ENCODE measurements at places on chromosomes 7 and 10.

DNA sequence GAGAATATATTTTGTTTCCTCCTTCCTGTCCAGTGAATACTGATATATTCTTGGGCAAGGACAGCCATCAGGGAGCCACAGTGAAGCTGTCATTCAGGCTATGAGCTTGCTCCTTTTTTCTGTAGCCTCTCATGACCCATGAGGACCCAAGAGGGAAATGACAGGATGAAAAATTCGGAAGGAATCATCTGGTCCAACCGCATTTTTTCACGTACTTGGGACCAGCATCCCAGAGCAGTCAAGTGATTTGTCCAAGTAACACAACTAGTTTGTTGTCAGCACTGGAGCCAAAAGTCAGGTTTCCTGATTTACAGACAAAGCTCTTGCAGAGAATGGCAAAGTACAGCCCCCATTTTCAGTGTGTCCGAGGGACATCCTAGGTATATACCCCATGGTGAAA lies 47.2 kb upstream of the AGBL3 start:
- DNase-seq, result no peak

GRCh38 chr10:60377042-60377352 lies 12.7 kb downstream of the ANK3 start:
- no peak for DNase-seq

- no peak for DNase-seq
Measured at GRCh38 chr7:26105236-26105635, 46.8 kb upstream of the NFE2L3 start.

GRCh38 chr10:36573246-36573645 lies 552.2 kb upstream of the ANKRD30A start:
- no peak for DNase-seq

DNA sequence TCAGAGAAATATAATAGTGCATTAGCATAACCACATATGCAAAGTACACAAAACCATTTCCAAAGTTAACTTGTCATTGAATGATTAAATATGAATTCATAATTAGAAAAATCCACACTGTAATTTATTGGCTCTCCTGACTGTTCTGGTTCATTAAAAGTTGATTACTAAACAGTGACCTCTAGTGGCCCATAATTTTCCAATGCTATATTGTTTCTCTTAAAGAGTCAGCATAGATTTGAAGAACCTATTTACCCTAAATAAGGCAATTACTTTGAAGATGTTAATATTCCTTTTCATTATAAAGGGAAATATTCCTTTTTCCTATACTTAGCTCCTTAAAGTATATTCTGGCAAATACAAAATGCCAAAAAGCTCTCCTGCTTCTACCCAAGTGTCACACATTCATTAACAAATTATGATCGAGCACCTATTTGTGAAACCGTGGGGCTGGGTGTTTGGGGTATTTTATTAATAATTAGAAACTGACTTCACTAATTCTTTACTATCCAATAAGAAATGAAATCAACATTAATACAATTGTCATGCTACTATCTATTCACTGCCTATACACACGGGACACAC lies 86.2 kb downstream of the HIBADH start:
- no peak for DNase-seq

GRCh38 chr7:93562936-93563335 lies 11.6 kb downstream of the CALCR start:
- no peak for DNase-seq

- no peak for DNase-seq
Measured at GRCh38 chr7:158030566-158030965, 557.1 kb downstream of the PTPRN2 start.

DNA sequence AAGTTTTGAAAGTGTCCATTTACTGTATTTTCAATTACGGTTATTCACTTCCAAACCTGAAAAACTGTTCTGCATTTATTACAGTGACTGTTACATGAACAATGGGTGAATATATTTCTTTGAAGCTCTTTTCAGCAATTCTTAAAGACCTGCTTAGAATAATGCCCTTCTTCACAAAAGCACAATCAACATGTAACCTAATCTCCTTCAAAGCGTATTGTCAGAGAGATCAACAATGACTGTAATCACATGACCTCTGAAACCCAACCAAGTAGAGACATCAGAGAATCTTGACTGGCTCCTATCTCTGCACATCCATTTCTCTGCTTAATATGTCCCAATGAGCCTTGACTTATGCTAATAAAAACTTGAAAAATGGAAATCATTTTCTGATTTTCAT lies 126.7 kb downstream of the NRCAM start:
- DNase-seq, result no peak

DNA sequence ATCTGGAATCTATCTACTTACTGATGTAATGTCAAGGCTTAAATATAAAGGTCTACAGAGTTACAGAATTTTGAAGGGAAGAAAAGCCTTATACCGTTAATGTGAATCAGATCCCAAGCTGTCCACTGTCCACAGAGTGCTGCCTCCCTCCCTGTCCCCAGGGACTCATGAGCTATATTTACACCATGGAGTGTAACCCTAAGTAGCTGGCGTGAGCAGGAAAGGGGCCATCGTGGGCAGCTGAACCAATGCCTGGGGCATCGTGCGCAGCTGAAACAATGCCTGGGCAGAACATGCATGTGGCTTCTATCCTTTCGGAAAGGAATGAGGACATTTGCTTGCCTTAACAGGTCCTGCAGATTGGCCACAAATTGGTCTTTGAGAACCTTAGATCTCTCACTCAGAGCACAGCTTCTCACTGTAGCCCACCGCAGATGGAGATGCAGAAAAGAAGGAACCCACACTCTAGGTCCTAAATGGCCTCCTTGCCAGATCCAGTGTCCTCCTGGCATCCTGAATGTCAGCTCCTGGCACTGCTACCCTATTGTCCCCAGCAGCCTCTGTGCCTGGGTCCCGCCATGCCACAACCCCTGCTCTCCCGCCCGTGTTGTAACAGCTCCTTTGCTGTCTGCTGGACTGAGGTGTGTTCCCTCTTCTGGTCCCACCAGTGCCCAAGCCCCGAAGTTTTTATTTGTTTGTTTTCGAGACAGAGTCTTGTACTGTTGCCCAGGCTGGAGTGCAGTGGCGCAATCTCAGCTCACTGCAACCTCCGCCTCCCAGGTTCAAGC lies 30.3 kb downstream of the CCDC3 start:
- DNase-seq, result no peak

DNA sequence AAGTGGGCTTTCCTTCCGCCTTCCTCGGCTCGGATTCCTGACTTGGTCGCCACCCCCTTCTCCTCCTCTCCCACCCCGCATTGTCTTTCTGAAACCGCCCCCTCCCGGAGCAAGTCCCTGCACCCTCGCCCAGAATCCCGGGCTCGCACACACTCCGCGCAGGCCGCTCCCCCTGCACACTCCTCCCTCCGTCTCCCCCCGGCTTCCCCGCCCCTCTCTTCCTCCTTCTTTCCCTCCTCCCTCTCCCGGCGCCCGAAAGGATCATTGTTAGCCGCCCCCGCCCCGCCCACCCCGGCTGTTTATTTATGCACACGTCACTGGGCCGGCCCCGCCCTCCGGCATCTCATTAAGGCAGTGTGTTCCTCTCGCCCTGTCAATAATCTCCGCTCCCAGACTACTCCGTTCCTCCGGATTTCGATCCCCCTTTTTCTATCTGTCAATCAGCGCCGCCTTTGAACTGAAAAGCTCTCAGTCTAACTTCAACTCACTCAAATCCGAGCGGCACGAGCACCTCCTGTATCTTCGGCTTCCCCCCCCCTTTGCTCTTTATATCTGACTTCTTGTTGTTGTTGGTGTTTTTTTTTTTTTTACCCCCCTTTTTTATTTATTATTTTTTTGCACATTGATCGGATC lies at the start of gene TCF7L2:
Gene TCF7L2, plus strand, starts transcription at position 373 of the 633 bp plus-strand sequence. CDS start 510 bp downstream, outside the sequence.
- DNase-seq, result peak; percentile 99

DNA sequence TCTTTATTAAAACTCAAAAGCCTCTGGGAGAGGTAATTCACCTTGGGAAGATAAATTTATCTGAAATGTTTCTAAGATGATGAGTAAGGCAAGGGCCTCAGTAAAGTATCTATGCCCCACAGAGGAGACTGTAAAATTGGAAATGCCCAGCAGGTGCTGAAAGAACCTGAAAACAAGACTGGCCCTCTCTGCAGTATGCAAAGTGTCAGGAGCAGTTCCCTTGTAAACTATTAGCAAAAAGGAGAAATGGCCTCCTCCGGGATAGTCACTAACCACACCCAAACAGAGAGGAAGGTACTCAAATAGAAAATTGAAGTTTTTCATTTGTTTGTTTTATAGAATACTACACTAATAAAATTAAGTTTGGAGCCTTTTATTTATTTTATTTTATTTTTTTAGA lies 81.2 kb downstream of the FZD1 start:
- DNase-seq, result no peak

DNA sequence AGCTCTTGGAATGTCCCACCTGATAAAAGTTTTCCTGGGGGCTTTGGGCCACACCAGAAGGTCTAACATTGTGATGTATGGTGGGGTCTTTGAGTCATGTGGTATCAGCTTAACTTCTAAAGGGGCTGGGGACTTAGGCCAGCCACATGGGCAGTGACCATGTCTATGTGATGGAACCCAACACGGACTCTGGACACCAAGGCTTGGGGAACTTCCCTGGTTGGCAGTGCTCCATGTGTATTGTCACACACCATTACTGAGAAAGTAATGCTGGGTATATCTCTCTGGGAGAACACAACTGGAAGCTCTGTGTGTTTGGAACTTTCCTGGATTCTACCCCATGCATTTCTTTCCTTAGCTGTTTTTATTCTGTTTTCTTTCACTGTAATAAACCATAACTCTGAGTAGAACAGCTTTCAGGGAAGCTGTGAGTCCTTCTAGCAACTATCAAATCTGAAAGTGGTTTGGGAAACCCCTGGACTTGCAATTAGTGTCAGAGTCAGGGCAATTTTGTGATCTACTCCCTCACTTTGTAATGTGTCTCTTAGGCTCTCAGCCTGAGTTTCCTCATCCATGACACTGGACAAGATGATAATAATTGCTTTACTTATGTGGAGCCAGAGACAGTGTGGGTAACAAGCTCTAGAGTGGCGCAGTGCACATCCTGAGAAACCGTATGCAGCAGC lies 28.4 kb upstream of the AGK start:
- no peak for DNase-seq
